Right renal cortex interstitium (tissue), 3 donors: ENCODE measurements at places on chromosomes 3 and 15. TPM values are rescaled to one million over a fixed set of nuclear protein-coding genes. Genes with fewer than 3 reads are reported as not detected.

SLC7A14 gene
- polyA plus RNA-seq = 2.3 TPM

CCDC33 gene
- 4.7 TPM for polyA plus RNA-seq

GREM1 gene
- 0.20 TPM for polyA plus RNA-seq

RTF1 gene
- polyA plus RNA-seq = 70.0 TPM

TUSC7 gene
- not detected for polyA plus RNA-seq

GAP43 gene
- 0.35 TPM for polyA plus RNA-seq

OIP5 gene
- polyA plus RNA-seq = 10.3 TPM

ERC2 gene
- 3.7 TPM for polyA plus RNA-seq

SNTN gene
- not detected for polyA plus RNA-seq

PIGZ gene
- 1.1 TPM for polyA plus RNA-seq

IGF2BP2 gene
- 83.7 TPM for polyA plus RNA-seq

P2RY1 gene
- polyA plus RNA-seq = 2.9 TPM

RASL12 gene
- polyA plus RNA-seq = 6.5 TPM

GOLGA6C gene
- not detected for polyA plus RNA-seq

THSD4 gene
- polyA plus RNA-seq = 33.2 TPM

LRRC49 gene
- 17.0 TPM for polyA plus RNA-seq

HIGD2B gene
- not detected for polyA plus RNA-seq

COL6A5 gene
- polyA plus RNA-seq = 0.04 TPM

C3orf70 gene
- 9.3 TPM for polyA plus RNA-seq

PLCL2 gene
- polyA plus RNA-seq = 16.6 TPM

DET1 gene
- polyA plus RNA-seq = 12.2 TPM

APH1B gene
- 18.4 TPM for polyA plus RNA-seq

SLC12A1 gene
- 418 TPM for polyA plus RNA-seq

NAA80 gene
- 7.6 TPM for polyA plus RNA-seq

ZPLD1 gene
- 0.79 TPM for polyA plus RNA-seq

PDZRN3 gene
- 48.8 TPM for polyA plus RNA-seq

CYP11A1 gene
- polyA plus RNA-seq = 1.6 TPM

CAMP gene
- polyA plus RNA-seq = 0.36 TPM
